ENCODE measurements at places on chromosomes 3 and 15.

DNA sequence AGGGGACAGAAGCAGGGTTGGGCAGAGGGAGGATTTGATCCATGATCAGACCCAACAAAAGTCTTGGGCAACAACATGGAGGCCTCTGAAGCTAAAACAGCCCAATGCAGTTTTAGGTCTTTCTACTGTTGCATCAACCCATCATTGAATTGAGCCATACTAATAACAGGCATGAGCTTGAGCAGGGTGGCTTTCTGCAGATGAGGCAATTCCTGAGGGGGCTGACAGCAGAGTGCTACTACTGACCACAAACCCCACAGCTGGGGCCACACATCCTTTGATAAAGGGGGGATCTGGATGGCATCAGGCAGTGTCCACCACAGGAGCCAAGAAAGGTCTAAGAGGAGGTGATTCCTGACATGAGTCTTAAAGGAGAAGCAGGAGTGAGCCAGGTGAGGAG, 517.0 kb upstream of the PPP2R3A start:
- DNase-seq = no peak

GRCh38 chr3:97862582-97862981, 40.8 kb downstream of the CRYBG3 start:
- no peak for DNase-seq

GRCh38 chr3:185823078-185824044, 1.5 kb downstream of the IGF2BP2 start:
- DNase-seq = peak; percentile 17

GRCh38 chr3:15535732-15536131, 14.2 kb upstream of the COLQ start:
- peak; percentile 52 for DNase-seq

GRCh38 chr15:101378879-101379278, 83.8 kb upstream of the SNRPA1 start:
- DNase-seq = no peak

GRCh38 chr15:33959844-33960548, 8.3 kb upstream of the CHRM5 start:
- DNase-seq = no peak

GRCh38 chr15:70932397-70932796, 39.8 kb downstream of the LRRC49 start:
- no peak for DNase-seq

- no peak for DNase-seq
Observed at GRCh38 chr3:1191026-1191425, 98.2 kb downstream of the CNTN6 start.

GRCh38 chr3:120114981-120115380, 20.7 kb upstream of the GSK3B start:
- no peak for DNase-seq

DNA sequence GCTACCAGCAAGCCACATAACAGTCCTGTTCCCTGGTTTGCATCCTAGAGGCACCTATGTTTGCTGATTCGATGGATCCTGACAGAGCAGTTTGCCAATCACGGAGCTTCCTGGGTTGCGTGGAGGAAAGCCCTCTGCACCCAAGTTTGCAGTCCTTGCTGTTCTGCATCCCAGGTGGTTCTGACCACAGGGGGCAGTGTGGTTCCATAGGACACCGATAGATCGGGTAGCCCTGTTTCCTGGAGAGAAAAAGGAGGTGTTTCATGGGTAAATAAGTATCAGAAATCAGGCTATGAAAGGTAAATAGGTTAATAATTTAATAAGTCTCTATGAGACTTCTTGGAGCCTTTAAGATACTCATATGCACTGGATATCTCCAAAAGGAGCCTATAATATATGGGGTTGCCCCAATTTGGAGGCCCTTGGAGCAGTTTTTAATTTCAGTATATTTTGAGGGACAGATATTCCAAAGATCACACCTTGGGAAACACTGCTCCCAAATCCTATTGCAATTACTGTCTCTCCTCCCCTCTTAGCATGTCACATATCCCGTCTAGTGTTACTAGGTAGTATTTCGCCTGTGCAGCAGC, 194.6 kb upstream of the TPM1 start:
- peak; percentile 42 for DNase-seq

- DNase-seq = no peak
Observed at GRCh38 chr3:113354307-113354706, 87.0 kb downstream of the CFAP44 start.

- DNase-seq = no peak
Observed at GRCh38 chr3:58999774-59000160, 50.1 kb downstream of the CFAP20DC start.

DNA sequence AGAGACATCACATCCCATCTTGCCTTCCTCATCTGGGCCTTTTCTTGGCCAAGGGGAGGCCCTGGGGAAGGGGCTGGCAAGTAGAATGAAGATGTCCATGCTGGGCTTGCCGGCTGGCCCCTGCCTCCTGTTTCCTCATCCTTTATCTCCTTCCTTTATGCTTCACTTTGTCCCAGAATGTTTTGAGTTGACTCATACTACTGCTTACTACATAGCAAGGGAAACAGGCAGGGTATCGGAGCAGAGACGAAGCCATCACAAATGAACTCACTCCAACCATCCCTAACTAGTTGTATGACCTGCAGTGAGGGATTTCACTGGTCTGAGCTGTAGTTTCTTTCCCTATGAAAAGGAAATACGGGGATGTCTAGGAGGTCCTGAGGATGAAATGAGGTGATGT, 66.0 kb downstream of the CHDH start:
- DNase-seq = no peak

DNA sequence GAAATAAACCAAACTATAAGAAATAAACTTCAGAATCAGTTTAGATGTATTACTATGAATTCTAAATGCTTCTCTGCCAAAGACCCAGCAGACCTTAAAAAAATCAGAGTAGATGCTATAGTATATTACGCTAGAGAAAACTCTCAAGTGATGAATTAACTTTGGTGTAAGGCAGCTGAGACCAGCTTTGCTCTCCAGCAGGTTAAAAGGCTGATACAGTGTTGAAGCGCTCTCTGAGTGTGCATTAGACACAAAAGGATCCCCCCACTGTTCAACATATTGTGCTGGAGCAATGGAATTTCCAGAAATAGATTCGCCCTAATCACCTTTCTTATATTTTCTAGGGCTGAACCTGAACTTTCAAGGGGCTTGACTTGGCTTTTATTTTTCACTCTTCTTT, 190.0 kb downstream of the EFHB start:
- no peak for DNase-seq

GRCh38 chr3:46619845-46620778, 7.8 kb downstream of the FAM240A start:
- DNase-seq = no peak
